MG63 (cell line): ENCODE measurements at places on chromosomes 12 and 14. TPM values are rescaled to one million over a fixed set of nuclear protein-coding genes. Genes with fewer than 3 reads are reported as not detected.
A peak's percentile ranks its signal among the peaks of the same experiment; 100 is the strongest.

Gene ERP27
- total RNA-seq: not detected in 2 replicates

Gene TAS2R42
- total RNA-seq: not detected in 2 replicates

Gene SLC25A21
- 1.8 and 8.7 TPM in 2 replicates for total RNA-seq

Gene SMCO2
- not detected in 2 replicates for total RNA-seq

Gene PRH1
- 1.5 and 13.1 TPM in 2 replicates for total RNA-seq

Gene OR6C68
- total RNA-seq: not detected in 2 replicates

DNA sequence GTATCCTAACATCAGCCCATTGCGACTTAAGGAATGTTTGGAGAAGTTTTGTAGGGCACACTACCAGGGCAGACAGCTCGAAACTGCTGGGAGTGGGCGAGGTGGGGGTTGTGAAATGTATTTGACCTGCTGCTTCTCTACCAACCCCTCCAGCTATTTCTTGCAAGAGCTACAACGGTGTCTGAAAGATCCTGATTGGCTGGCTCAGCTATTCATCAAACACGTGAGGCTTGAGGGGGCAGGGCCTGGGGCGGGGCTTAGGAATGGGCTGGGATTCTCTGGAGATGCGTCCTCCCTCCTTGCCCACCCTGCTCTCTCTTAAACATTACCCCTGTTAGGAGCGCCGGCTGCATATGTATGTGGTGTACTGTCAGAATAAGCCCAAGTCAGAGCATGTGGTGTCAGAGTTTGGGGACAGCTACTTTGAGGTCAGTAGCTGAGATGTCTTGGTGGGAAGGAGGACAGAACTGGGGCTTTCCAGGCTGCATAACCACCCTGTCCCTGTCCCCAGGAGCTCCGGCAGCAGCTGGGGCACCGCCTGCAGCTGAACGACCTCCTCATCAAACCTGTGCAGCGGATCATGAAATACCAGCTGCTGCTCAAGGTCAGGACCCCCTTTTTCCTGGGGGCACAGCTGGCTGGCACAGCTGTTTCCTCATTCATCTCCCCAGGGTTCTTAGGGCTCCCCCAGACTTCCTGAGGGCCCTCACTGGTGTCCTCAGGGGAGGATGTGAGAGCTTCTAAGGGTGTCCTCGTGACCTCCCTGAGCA is 3.1 kb downstream of the ARHGEF25 start:
- DNase-seq: no peak

- DNase-seq: no peak
These were observed 150.5 kb downstream of the PELI2 start for GRCh38 chr14:56268673-56269072.

- no peak for DNase-seq
These were observed 108.8 kb downstream of the VEZT start for GRCh38 chr12:95326445-95326844.

DNA sequence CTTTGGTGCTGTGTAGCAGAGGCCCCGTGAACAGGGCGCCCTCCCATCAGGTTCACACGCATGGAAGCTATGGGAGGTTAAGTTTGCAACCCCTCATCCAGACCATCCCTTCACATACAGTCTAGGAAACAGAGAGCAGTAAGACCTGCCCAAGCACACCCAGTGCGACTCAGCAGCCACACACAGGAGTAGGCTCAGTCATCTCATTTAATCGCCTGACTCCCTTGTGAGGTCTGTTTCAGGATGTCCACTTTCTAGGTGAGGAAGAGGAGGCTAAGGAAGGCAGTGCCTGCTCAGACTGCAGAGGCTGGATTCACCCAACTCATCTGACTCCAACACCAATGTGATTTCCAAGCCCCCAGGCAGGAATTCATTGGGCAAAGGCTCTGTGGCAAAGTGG is 11.9 kb downstream of the BDKRB1 start:
- DNase-seq: peak; percentile 37

- no peak for DNase-seq
These were observed 28.7 kb downstream of the FBXO21 start for GRCh38 chr12:117161460-117162166.

- no peak for DNase-seq
These were observed 1053.6 kb upstream of the SEL1L start for GRCh38 chr14:82587226-82587625.

GRCh38 chr14:51356381-51356780 is 116.3 kb downstream of the TMX1 start:
- peak; percentile 22 for DNase-seq

GRCh38 chr14:75793806-75794205 is 132.8 kb downstream of the TTLL5 start:
- DNase-seq: no peak

GRCh38 chr12:94289461-94290312 is 141.3 kb downstream of the PLXNC1 start:
- peak; percentile 78 for DNase-seq

- DNase-seq: no peak
These were observed 17.0 kb upstream of the ARL1 start for GRCh38 chr12:101424620-101425019.

GRCh38 chr12:25208554-25208953 is 13.5 kb downstream of the ETFRF1 start:
- DNase-seq: no peak

GRCh38 chr12:40105515-40106201 is at the start of gene SLC2A13:
Gene SLC2A13 (minus strand): TSS chr12:40106081. CDS start chr12:40105808, 273 bp downstream.
- DNase-seq: peak; percentile 61

- no peak for DNase-seq
These were observed 309.6 kb downstream of the LRFN5 start for GRCh38 chr14:41916313-41916712.
